ENCODE measurements at places on chromosomes 7 and 10. TPM values are rescaled to one million over a fixed set of nuclear protein-coding genes. Genes with fewer than 3 reads are reported as not detected.

- H3K4me3 ChIP-seq = no peak overlapping the region
- DNase-seq = no peak
- no peak overlapping the region for H3K27ac ChIP-seq
- no peaks in the 10 kb centered on the region for H3K27me3 ChIP-seq
- no peaks in the 10 kb centered on the region for H3K36me3 ChIP-seq
Observed at GRCh38 chr10:534047-534566, 155.4 kb downstream of the DIP2C start.

DNA sequence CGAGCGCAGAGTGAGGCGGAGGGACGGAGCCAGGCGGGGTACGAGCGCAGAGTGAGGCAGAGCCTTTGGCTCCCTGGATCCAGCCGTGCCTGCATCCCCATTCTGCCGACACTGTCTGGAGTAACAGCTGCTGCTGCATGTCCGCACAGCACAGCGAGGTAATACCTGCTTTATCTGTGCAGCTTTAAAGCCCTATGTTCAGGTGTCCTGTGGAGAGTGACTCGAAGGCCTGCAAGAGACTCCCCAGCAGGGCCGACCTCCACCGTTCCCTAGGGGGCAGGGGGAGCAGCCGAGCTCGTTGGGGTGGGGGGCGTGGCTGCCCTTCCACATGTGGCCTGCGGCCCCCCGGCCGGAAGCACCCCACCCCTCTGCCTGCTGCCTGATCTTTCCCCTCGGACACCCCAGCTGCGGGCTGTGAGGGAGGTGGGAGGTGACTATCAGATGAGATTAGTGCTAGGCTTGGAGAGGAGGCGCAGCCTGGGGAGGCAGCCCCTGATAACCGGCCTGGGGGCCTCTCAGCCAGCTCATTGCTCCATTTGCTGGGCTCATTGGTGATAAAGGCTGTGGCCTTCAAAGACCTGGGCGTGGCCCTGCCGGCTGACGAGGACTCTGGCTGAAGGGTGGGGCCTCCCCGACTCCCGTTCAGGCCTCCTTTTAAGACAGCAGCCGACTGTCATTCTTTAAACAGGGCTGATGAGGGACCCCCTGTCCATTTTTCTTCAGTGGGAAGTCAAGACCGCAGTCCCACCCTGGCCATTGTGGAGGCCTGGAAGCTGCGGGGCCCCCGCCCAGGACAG, 8.0 kb downstream of the VENTX start:
- no peak for DNase-seq
- no peaks in the 10 kb centered on the region for H3K27me3 ChIP-seq
- H3K4me3 ChIP-seq = no peak overlapping the region
- no peak overlapping the region for H3K27ac ChIP-seq
- no peaks in the 10 kb centered on the region for H3K36me3 ChIP-seq

DNA sequence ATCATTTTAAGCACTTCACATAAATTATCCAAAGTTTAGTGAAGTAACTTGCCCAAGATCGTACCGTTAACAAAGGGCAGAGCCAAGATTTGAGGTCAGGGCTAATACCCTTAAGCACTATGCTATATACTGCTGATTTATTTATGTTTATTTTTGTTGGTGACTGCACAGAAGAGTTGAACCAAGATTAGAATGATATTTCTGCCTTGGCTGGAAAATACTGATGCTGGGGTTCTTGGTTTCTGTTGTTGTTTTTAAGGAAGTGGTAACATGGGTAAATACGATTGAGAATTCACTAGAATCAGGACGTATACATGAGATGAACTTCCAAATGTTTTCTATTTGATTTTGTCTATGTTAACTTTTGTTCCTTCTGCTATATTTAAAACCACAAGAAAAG, 9.3 kb downstream of the ADD3 start:
- no peaks in the 10 kb centered on the region for H3K36me3 ChIP-seq
- DNase-seq = no peak
- no peaks in the 10 kb centered on the region for H3K27me3 ChIP-seq
- no peak overlapping the region for H3K27ac ChIP-seq

DNA sequence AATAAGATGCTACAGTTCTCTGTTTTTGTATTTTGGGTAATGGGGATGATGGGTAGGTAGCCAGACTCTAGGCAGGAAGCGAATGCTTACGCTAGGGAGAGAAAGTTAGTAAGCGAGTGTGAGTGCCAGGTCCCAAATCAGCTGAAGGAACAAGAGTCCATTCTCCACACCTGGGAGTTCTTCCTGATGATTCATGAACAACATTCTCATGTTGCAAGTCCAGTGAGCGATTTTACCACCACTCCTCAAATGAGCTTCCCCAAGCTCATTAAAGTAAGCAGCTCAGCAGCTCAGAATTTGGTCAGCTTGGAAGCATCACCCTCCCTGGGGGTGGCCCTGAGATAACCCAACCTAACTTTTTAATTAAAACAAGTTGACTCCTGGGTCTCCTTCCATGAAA, 27.3 kb downstream of the SH3PXD2A start:
- no peaks in the 10 kb centered on the region for H3K27me3 ChIP-seq
- DNase-seq = no peak
- H3K36me3 ChIP-seq = no peaks in the 10 kb centered on the region
- no peak overlapping the region for H3K27ac ChIP-seq

DNA sequence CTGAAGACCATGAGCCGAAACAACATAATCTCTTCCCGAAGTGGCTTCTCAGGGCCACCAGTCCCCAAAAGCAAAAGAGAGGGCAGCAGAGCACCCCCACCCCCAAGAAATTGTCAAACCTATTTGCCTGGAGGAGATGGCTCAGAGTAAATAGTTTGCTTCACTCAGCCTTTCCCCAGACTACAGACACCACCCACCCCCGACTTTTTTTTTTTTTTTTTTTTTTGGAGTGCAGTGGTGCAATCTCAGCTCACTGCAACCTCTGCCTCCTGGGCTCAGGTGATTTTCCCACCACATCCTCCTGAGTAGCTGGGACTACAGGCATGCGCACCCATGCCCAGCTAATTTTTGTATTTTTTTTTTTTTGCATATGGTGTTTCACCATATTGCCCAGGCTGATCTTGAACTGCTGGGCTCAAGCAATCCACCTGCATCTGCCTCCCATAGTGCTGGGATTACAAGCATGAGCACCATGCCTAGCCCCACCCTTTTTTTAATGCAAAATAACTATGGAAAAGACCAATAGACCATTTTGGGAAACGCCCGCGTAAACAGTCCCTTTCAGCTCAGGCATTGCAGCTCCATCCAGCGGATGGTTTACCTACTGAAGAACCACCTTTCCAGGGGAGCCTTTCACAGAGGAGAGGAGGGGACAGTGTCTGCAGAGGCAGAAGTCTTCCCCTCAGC, 9.7 kb downstream of the ZMIZ1 start:
- no peak overlapping the region for H3K4me3 ChIP-seq
- H3K27me3 ChIP-seq = no peaks in the 10 kb centered on the region
- no peaks in the 10 kb centered on the region for H3K36me3 ChIP-seq
- no peak for DNase-seq
- H3K4me1 ChIP-seq = peaks cover 91% of the 10 kb centered on the region

GRCh38 chr10:119305860-119306513, 98.6 kb downstream of the GRK5 start:
- H3K36me3 ChIP-seq = no peaks in the 10 kb centered on the region
- H3K27ac ChIP-seq = peak overlapping the region; percentile 63
- no peaks in the 10 kb centered on the region for H3K27me3 ChIP-seq
- DNase-seq = peak; percentile 80

DNA sequence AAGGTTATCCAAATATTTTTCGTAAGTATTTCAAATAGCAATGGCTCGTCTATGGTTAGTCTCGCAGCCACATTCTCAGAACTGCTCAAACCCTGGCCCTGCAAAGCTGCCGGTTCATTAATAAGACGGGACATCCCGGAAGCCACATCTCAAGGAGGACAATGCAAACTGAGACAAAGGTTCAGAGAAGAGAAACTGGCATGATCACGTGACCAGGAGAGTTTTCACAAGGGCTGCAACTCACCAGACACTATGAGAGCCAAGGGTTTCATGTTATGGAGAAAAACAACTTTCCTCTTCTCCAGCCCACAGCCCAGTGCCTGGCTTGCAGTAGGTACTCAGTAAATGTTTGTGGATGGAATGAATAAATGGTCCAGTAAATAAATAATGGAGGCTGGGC, 5.0 kb upstream of the HSPA12A start:
- no peaks in the 10 kb centered on the region for H3K4me1 ChIP-seq
- H3K36me3 ChIP-seq = no peaks in the 10 kb centered on the region
- no peak for DNase-seq
- no peak overlapping the region for H3K27ac ChIP-seq
- no peaks in the 10 kb centered on the region for H3K27me3 ChIP-seq

GRCh38 chr10:27792216-27792615, 46.6 kb upstream of the MKX start:
- no peaks in the 10 kb centered on the region for H3K4me1 ChIP-seq
- no peak for DNase-seq
- no peak overlapping the region for H3K4me3 ChIP-seq
- H3K36me3 ChIP-seq = no peaks in the 10 kb centered on the region
- no peaks in the 10 kb centered on the region for H3K27me3 ChIP-seq
- H3K27ac ChIP-seq = no peak overlapping the region

DNA sequence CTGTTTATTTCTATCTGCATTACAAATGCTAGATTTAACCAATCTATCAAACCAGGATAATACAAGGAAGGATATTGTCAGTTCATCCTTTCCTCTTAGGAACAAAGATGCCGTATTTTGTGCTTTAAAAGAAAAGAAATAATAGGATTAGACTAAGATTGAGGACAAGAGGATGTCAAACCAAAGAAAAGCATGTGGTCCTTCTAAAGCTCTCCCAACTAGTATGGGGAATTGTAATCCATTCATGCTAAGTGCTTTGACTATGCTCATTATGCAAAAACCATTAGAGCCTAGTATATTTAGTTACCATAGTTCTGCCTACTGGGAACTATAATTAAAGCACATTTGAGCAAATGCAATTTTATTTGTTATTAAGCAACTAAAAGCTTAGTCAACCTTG, 280.2 kb downstream of the GRM8 start:
- H3K27me3 ChIP-seq = no peaks in the 10 kb centered on the region
- H3K4me1 ChIP-seq = no peaks in the 10 kb centered on the region
- H3K36me3 ChIP-seq = no peaks in the 10 kb centered on the region
- H3K27ac ChIP-seq = no peak overlapping the region

GRCh38 chr10:70573599-70574506, 28.7 kb downstream of the PRF1 start:
- no peak overlapping the region for H3K27ac ChIP-seq
- no peak overlapping the region for H3K4me3 ChIP-seq
- DNase-seq = no peak
- no peaks in the 10 kb centered on the region for H3K4me1 ChIP-seq

CFAP43 gene
- total RNA-seq = not detected

Data from psoas muscle (tissue), 8 donors.